ENCODE measurements at places on chromosomes 3 and 15. TPM values are rescaled to one million over a fixed set of nuclear protein-coding genes. Genes with fewer than 3 reads are reported as not detected.
A peak's percentile ranks its signal among the peaks of the same experiment; 100 is the strongest.

Gene CYP8B1
- not detected for total RNA-seq

Gene SKOR1
- not detected for total RNA-seq

Gene ESYT3
- not detected for total RNA-seq

GRCh38 chr3:172530101-172530561, 6.9 kb upstream of the TNFSF10 start:
- DNase-seq, result no peak

DNA sequence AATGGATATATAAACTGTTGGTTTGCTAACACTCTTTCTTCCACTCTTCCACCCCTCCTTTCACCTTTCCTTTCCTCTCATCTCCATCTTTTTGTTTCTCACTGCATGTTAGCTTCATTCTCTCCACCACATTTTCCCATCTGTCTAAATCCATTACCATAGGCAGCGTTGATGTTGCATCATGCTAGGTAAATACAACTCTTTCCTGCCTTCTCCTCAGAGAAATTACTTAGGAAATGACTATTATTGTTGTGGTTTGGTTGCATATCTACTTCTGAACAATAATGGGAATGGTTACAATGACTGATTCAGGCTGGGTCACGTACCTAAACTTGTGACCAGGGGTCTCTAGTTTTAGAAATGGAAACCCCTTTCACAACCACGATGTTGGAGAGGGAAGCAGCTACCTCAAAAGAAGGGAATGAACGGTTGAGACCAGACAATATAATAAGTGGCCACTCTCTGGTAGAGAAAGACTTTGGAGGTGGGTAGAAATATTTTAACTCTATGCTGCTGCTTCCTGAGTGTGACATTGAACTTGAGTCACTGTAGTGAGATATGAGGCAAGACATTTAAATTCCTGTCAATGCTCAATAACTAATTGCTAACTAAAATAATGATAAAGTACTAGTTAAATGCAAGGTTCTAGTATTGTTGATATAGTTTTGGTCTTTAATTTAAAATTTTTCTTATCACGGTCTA, 314.1 kb upstream of the TGFBR2 start:
- DNase-seq, result no peak

Gene CACNA2D3
- 6.1 TPM for total RNA-seq

GRCh38 chr15:64698823-64699222, 76.6 kb downstream of the RBPMS2 start:
- no peak for DNase-seq

DNA sequence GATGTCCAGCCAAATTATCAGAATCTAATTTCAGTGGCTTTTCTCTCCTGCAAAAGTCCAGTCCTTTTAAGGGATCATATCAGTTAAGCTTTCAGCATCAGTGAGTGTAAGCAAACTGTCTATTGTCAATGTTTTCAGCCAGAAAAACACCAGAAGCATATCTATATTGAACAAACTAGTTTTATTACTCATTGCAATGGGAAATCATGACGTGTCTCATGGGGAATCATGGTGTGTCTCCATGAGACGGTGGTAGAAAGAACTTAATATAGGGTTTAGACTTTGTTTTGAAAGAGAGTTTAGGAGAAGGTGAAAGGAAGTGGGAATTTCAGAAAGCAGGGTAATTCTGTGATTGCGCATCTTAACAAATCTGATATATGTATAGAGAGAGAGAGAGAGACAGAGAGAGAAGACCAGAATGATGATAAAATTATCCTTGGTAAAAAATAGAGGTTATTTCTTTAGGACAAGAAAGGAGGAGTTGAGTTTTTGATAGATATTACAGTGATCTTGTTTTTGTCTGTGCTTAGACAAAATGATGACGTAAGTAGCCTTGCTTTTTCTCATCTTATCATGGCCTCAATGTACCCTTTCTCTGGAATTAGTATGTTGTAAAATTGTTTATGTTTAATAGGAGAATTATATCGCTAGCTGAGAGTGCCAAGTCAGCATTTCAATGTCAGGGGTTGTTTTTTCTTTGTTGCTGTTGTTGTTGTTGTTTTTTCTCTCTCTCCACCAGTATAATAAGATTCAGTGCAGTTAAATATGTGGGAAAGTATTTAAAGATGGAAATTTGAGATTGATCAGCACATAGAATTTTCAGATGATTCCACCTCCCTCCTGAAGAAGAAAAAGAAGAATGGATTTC, 129.9 kb upstream of the OSTN start:
- no peak for DNase-seq

DNA sequence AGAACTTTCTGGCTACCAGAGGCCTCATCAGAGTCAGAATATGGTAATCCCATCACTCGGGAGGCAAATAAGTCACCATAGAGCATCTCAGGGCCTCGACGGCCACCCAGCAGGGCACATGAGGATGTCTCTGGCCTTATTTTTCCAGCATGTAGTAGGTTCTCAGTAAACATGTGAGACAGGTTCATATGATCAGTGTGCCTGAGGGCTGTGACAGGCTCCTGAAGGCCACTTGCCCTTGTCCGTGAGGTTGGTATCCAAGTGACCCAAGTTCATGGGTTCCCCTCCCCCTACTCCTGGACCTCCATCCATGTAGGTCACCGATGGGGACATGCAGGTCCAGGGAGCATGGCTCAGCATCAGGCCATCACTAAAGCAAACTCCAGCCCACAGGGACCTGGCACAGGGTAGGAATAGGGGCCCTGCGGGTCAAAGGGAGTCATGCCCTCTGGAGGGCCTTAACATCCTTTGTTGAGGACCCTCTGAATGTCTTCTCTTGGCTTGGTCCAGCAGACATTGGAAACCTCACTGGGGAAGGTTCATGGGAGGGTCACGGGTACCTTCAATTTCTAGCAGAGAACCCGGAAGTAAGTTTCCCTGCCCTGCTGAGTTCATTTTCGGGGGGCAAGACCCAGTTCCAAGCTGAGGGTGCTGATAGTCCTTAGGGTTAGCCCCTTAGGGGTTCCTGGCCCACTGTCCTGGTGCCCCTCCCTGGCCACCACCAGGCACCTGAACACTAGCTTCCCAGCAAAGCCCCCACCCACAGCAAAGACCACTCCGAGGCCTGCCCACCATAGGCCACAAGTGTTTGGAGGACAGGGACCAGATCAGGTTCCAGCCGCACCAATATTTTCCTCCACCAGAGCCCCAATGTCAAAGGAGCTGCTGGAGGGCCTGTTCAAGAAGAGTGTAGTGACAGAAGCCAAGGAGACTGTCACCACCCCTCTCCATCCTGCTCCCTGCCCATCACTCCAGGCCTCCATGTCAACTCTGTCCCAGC, 61.1 kb downstream of the ZNF445 start:
- no peak for DNase-seq

DNA sequence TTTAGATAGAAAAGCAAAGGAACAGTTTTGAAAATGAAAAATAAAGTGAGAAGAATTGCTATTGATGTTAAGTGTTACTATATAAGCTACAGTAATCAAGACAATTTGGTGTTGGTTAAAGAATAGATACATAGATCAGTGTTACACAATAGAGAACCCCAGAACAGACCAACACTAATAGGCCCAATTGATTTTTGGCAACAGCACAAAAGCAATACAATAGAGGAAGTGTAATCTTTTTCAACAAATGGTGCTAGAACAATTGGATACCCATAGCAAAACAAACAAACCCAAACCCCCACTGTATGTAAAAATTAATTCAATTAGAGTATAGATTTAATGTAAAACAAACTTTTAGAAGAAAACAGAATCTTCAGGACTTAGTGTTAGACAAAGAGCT, 61.8 kb downstream of the ATP11B start:
- no peak for DNase-seq

Gene PLSCR2
- total RNA-seq, result not detected

DNA sequence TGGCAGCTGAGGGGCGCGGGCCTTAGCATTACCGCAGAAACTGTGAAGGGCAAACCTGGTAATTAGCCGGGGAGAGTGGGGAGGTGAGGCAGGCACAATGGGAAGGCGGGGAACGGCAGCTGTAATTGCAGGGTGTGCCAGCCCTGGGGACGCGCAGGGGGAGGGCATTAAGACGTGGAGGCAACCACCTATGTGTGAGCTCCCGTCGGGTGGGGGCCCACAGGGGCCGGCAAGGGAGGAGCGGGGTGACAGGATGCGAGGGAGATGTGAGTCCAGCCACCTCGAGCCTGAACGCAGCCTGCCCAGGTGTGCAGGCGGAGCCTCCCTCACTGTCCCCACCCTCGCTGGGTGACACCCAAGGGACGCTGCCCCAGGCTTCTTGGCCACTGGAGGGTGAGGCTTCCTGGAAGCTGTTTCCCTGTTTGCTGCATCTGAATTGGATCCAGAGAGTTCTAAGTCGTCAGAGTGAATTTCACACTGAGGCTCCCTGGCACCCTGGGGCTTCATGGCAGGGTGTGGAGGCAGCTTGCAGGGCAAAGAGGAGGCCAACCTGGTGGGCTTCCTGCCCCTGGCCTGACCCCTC, 130.6 kb upstream of the MEF2A start:
- no peak for DNase-seq

- DNase-seq, result no peak
Measured at GRCh38 chr15:78148392-78149067, 632 bp upstream of the IDH3A start.

- DNase-seq, result no peak
Measured at GRCh38 chr15:88479169-88479568, 11.7 kb downstream of the MRPS11 start.

DNA sequence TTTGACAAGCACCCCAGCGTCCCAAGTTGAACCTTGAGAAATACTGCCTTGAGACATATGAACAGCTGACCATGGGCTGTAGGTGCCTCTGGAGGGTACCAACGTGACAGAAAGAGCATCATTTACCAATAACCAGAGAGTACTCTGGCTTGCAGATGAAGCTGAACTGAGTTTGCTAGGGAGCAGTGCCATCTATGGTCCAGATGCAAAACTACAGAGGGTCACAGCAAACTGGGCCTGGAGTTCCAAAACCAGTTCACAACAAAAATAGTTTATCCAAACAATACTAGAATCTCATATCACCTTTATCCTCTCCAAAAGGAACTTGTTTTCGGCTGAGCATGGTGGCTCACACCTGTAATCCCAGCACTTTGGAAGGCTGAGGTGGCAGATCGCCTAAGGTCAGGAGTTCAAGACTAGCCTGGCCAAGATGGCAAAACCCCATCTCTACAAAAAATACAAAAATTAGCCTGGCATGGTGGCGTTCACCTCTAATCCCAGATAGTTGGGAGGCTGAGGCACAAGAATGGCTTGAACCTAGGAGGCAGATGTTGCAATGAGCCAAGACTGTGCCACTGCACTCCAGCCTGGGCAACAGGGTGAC, 69.3 kb downstream of the CHAC1 start:
- peak; percentile 18 for DNase-seq

- DNase-seq, result no peak
Measured at GRCh38 chr3:62261736-62262135, 111.6 kb downstream of the FEZF2 start.

Gene THRB
- 2.8 TPM for total RNA-seq

Gene RHCG
- not detected for total RNA-seq

- DNase-seq, result no peak
Measured at GRCh38 chr15:31332020-31332680, 5.5 kb downstream of the KLF13 start.

DNA sequence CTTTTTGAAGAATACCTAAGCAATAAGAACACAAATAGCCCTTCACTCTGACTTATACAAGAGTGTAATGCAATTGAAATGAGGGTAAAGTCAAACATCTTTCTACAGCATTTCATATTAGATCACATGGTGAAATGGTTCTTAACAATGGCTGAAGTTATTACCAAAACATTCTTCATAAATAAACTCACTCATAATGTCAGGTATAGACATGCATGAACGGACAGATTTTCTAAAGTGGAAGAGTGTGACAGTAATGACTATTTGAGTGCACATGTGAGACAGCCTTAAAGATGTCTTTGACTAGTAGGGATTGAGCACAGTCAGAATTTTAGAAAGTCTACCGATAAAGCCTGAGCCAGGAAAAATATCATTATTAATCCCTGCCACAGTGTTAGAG, 471.0 kb downstream of the ZPLD1 start:
- no peak for DNase-seq

DNA sequence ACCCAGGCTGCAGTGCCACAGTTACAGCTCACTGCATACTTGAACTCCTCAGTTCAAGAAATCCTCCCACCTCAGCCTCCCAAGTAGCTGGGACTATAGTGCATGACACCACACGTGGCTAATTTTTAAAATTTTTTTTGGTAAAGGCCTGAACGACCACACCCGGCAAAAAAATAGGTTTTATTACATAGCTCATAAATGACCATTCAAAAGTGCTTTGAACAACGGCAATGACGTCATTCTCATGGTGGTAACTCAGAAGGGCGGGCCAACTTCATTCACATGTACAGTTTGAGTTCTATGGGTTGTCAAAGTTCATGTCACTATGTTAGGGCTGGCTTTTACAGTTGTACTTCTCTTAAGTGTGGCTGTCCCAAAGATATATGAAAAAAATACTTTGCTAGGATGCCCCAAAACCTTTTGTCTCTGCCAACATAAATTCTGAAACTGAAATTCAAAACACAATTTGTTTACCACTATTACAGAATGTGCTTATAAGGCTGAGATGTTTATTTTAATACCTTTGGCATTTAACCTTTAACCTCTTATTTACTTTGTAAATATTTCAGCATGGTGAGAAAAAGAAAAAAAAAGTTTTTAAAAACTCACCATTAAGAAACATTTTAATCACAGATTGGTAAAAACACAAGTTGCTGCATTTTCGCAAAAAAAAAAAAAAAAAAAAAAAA, 6.2 kb downstream of the MYO1E start:
- peak; percentile 43 for DNase-seq

DNA sequence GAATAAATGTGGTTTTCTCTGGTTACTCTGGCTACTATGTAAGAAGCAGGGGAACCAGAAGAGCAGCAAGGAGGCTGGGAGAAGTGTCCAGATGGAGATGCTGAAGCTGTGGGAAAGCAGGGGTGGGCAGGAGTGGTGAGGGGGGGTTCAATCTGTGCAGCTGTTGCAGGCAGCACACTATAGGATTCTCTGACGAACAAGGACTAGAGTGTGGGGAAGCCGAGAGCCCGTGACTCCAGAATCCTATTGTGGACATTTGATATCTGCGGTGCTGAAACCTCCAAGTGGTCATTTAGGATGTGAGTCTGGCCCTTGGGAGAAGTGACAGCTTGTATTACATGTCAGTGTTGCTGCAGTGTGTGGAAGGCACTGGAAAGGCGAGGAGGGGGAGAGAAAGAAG, 60.5 kb downstream of the GABRB3 start:
- no peak for DNase-seq
